ENCODE measurements at places on chromosomes 2 and 18.
A peak's percentile ranks its signal among the peaks of the same experiment; 100 is the strongest.

DNA sequence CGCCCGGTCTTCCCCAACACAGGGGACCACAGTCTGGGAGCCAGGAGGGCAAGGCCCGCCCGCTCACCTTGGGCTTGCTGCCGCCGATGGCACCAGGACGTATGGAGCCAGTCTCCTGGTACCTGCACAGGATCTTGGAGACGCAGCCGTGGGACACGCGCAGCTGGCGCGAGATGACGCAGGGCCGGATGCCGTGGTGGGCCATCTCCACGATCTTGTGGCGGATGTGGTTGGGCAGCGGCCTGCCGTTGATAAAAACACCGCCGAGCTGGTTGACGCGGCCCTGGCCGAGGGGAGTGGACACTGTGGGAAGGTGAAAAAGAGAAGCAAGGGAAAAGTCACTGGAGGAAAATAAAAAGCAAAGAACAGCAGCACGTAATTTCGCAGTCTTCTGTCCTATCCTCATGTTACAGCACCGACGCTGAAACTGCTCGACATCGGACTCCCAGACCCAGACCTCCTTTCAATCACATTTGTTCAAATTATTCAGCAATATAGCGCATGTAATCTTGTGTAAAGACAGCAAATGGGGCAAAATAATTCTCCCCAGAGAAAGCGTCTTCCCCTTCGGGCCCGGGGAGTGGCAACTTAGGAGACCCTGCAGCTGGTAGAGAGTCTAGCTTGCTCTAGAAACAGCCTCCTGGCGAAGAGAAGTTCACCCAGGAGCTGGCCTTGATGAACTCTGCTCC is 1.7 kb downstream of the PAX3 start:
- no peak for DNase-seq

GRCh38 chr2:190771726-190772125 is 108.9 kb upstream of the GLS start:
- DNase-seq, result no peak

DNA sequence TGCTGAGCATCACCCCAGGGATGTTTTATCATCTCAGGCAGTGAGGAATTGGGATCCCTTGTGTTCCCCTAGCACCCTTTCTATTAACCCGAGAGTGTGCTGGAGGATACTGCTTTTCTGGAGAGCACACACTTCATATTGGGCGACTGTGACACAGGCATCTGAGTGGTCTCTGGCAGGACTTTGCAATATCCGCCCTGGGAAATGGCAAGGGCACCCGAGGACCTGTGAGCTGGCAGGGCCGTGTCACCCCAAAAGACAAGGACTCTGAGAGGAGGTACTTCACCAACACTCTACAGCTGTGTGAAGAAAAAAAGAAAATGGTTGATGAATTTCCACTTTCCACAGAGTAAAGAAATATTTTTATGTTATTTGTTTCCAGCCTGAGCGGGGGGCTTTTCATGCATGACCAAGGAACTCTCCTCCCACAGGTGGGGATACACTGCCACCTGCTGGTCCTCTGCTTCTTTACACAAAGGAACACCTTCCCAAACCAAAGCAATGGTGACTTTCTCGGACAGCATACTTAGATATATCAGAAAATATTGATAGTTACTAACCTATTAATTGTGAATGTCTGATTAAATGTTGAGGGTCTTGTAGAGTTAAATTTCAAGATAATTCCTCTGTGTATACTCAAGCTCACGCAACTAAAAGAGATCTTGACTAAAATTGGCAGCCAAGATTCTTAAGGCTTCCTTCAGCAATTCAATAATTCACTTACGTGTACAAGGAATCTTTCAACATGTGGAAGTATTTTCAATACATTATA is 45.9 kb upstream of the REG3G start:
- peak; percentile 24 for DNase-seq

DNA sequence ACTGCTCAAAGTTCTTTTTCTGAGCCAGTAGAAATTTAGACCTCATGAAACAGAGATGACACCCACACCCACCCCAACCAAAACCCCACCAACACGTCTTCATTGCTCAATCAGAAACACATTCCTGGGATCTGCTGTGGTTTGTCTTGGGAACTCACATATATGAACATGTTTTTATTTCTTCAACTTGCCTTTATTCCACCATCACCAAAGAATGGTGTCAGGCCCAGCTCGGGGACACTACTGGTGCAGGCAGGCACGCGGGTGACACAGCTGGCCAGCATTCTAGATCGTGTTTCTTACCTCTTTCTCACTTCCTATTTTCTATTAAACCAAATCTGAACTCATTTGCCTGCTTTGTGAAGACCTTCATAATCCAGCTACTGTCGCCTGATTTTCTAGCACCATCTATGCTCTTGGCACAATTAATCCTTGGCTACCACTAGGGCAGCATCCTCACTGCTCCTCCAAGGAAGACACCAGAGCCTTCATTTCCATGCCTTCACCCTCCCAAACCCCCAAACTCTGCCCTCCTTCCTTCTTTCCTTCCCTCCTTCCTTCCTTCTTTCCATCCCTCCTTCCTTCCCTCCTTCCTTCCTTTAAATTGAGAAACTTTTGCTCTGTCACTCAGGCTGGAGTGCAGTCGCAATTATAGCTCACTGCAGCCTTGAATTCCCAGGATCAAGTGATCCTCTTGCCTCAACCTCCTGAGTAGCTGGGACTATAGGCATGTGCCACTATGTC is 157.1 kb downstream of the BCL2 start:
- DNase-seq, result peak; percentile 61

GRCh38 chr2:27323596-27324285 is 844 bp upstream of the MPV17 start:
- DNase-seq, result no peak

GRCh38 chr2:208415255-208415654 is 8.7 kb downstream of the PTH2R start:
- DNase-seq, result no peak

DNA sequence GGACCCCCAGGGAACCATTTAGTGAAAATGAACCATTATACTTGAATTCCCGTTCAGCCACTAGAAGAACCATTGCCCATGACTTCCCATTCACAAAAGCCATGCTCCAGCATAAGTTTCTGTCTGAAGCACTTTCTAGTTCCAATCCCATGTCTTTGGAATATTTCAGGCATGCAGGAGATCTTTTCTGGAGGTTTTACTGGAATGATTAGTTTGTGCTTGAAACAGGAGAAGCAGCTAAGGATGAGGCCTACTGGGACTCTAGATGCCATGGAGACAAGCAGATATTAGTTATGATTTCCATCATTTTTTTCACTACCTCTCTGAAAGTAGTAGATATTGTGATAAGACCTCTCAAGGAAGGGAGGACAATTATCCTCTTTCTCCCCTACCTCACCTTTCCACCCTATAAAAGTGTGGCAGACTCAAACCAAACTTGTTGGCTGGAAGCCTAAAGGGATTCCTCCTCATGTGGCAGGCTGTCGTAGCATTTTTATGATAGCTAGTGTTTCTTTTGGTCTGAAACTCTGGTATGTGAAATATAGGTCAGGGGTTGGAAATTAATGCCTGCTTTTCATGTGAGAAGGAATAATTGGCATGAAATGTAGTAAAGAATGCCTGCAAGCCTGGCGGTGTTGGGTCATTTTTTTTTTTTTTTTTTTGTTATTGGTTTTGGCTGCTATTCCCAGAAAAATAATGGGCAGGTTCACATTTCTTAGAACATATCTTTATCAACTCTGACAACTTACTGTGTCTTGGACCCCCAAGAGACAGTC is 29.3 kb upstream of the MMADHC start:
- no peak for DNase-seq

- no peak for DNase-seq
Measured at GRCh38 chr2:192267484-192267883, 72.8 kb upstream of the TMEFF2 start.

- no peak for DNase-seq
Measured at GRCh38 chr2:12718711-12719399, 2.1 kb downstream of the TRIB2 start.

DNA sequence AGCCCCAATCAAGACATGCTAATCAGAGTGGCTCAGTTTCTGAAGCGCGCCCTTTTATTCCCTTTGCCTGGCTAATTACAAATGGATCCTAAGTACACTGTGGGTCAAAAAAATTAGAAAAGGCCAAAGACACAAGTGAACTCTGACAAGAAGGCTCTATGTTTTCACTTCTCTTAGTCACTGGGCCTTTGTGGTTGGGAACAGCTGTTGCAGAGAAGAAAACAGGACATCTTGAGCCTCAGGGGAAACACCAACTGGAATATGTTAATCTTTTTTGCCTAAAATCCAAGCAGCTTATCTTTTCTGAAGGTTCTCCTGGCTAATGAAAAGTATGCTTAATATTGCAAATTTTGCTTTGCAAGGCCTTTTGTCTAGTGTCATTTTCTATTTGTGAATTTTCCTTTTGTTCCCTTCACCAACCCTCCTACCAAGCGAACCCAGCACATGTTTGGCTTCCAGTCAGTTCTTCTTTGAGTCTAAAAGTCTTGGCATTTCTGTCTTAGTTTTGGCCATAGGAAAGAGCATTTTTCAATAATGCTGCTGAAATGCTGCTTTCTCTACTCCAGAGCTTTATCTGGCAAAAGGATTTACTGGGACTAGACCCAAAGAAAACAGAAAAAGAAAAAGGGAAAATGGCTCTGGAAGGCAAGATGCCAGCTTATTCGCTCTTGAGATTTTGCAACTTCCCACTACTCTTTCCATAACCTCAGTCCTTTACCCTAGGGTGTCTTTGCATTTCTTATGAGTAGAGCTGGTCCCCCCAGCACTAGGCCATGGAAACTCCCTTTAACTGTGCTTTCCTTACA is 440.2 kb upstream of the ST6GAL2 start:
- no peak for DNase-seq

- DNase-seq, result no peak
Measured at GRCh38 chr18:3966642-3967358, 488.3 kb downstream of the DLGAP1 start.

DNA sequence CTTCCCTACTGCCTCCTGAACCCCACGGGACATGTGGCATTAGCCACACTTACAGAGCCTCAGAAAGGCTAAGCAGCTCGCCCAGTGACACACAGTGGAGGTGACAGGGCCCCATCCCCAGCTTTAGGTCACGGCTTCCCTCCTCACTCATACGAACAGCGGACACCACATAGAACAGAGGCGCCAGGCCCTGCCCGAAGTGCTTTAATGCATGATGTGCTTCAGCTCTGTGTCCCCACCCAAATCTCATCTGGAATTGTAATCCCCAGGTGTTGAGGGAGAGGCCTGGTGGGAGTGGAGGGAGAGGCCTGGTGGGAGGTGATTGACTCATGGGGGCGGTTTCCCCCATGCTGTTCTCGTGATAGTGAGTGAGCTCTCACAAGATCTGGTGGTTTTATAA is 135.3 kb downstream of the PTGR3 start:
- no peak for DNase-seq

- no peak for DNase-seq
Measured at GRCh38 chr2:108565778-108566375, 31.6 kb downstream of the LIMS1 start.

DNA sequence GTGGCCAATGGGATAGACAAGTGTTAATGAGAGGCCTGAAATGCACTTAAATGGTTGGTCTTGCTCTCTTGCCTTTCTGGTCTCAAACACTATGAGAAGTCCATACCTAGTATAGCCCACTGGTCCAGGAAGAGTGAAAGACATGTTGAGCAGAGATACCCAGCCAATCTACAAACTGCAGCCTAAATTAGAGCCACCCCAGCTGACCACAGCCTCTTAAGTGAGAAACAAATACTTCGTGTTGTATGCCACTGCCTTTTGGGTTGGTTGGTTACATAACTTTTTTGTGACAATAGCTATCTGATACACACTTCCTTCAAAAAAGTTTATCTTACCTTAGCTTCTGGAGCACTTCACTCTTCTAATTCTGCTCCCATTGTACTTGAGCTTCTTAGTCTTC is 8.8 kb upstream of the EXOC6B start:
- DNase-seq, result no peak

DNA sequence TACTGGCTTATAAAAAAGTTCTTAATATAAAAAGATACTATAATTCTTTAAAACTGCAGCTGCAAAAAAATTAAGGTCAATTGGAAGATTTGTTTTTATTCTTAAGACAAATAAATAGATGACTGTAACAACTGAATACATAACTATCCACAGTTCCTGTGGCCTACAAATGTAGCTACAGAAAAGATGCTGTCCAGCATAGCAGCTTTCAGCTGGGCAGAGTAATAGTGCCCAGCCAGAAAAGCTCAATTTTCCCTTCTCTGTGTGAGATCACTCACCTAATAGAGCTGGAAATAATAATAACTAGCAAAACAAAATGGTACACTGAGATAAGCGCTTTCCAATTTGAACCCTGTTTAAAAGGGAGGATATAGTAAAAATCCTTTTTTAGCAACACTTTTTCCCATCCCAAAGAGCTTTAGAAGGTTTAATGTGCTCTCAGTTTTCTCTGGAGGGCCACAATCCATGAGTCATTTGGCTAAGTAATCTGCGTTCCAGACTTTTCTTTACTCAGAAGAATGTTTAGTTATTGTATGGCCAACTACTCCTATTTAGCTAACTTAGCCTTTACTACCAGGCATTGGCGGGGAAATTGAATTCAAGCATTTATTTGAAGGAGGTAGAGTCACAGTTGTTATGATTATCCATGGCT is 158.1 kb upstream of the SLC39A10 start:
- DNase-seq, result no peak

GRCh38 chr2:218217360-218218267 is 625 bp downstream of the ARPC2 start:
- DNase-seq, result peak; percentile 79

DNA sequence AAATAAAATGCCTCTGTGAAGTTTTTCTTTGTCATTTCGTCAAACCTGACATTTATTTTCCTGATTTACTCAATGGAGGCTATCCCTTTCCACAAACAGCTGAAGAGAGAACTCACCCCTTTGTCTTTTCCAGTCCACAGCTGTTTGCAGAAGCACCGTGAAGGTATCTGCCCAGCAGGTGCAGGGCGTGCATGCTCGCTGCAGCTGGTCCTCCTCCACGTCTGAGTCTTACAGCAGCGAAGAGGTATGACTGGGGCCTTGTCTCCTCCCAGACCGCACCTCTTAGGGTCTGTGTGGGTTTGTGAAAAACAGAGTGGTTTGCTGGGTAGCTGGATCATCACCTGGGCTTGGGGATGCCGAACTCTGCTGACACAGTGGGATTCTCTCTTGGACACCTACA is 9.7 kb downstream of the SPP2 start:
- no peak for DNase-seq

- DNase-seq, result no peak
Measured at GRCh38 chr2:231396058-231396821, 730 bp downstream of the B3GNT7 start.

DNA sequence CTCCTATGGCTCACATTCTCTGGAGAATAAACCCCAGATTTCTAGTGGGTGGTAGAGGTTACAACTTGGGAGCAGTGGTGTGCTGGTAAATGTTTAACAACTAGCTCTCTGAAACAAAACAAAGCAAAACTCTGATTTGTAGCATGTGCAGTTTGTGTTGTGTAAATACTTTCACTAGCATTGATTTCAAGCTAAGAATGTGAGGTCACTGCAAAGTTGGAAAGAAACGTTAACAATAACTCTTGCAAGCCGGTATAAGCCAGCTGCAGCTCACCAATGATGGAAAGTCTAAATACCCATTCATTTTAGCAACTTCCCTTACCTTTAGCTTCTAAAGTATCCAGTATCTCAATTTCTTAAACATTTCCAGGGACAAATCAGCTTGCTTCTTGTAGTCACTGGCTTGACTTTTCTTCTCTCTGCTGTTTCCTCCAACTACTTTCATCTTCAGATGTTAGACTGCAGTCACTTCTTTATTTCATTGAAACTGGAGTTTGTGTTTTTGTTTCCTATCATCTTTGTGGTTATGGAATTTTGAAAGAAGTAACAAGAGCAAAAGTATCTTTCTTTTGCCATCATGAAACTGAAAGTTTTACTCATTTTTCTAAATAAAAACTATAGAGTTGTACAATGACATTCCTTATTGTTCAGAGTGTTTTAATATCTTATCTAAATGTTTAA is 140.2 kb downstream of the PLCL1 start:
- no peak for DNase-seq

GRCh38 chr2:13006829-13007717 is 290.3 kb downstream of the TRIB2 start:
- peak; percentile 48 for DNase-seq

Measured in transverse colon (tissue), 4 donors.